ENCODE measurements at places on chromosomes 1 and 21.

DNA sequence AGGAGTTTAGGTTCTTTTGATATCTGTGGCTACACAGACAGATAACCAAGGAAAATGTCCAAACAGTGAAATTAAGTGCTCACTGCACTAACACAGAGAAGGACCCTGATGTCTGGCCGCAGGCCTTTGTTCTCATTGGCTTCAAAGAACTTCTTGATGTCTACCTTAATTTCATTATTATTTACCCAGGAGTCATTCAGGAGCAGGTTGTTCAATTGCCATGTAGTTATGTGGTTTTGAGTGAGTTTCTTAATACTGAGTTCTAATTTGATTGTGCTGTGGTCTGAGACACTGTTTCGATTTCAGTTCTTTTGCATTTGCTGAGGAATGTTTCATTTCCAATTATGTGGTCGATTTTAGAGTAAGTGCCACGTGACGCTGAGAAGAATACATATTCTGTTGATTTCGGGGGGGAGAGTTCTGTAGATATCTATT lies 15.2 kb upstream of the LGALS8 start:
- DNase-seq, result no peak

DNA sequence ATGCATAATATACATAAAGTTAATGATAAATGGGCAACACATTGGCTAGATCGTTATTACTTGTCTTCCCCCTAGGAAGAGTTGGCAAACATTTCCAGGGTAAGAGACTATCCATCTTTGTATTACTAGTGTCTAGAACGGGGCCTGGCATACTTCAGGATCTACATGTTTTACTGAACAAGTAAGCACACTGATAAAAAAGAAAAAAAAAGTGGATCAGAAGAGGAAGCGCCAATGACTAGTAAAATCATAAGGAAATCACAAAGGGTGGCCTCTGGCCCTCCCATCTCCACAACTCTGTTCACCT lies 482 bp downstream of the TM2D1 start:
- DNase-seq, result peak; percentile 28

DNA sequence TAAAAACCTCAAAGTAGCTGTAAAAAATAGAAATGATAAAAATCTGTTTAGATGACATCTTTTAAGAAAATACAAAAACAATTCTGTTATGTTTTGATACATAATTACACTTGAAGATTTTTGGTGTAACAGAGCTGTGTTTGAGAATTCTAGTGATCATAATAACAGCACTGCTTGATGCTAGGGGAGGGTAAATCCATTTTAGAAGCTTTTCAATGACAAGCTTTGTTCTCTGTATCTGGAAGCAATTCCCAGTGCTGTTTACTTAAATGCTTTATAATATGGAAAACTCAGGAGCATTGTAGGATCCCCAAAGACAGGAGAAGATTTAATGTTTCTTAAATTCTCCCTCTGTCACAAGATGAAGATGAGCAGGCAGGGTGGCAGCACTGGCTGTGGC lies 359.3 kb downstream of the PDE4B start:
- no peak for DNase-seq

GRCh38 chr1:157580179-157580827 lies 17.6 kb downstream of the FCRL4 start:
- peak; percentile 76 for DNase-seq

DNA sequence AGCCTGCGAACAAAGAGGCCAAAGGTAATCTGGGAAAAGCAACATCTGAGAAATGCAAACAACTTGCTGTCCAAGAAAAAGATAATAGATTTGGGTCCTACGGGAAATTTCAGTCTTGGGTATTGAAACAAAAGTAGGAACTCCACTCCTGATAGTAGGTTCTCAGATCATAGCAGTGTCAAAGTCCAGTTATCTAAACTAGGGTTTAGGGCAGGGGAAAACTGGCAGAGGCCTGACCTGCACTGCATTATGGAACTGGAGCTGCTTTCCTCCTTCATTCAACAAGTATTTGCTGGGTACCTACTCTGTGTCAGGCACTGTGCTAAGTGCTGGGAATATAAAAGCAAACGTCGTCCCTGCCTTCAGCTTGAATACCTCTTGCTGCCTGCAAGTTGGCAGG lies 60.7 kb upstream of the NGF start:
- no peak for DNase-seq

- DNase-seq, result no peak
Measured at GRCh38 chr1:107572674-107573211, 392.2 kb downstream of the VAV3 start.

- DNase-seq, result no peak
Measured at GRCh38 chr1:27614625-27615344, 10.8 kb upstream of the AHDC1 start.

GRCh38 chr21:37224861-37225839 lies 42.0 kb downstream of the VPS26C start:
- no peak for DNase-seq

DNA sequence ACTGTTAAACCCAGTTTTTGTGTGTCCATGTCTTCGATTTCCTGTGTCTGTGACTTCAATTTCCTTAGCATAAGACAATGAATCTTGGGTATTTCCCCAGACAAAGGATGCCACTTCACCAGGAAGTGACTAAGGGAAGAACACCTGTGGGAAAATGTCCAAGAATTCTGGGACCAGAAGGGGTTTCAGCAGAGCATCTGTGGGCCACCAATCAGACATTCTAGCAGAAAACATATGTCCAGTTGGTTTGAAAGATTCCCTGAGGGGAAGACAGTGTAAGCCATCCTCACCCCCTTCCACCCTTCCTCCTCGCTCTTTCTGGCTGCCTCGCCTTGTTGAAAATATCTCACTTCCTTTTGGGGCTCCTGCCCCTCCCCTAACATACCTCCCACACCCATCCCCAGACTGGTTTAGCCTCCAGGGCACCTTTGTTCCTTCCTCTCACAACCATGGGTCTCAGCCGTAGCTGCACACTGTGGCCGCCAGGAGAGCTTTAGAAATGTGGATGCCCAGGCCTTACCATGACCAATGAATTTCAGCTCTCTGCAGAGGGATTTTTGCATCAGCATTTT lies 25.5 kb upstream of the IFNAR1 start:
- DNase-seq, result peak; percentile 34

DNA sequence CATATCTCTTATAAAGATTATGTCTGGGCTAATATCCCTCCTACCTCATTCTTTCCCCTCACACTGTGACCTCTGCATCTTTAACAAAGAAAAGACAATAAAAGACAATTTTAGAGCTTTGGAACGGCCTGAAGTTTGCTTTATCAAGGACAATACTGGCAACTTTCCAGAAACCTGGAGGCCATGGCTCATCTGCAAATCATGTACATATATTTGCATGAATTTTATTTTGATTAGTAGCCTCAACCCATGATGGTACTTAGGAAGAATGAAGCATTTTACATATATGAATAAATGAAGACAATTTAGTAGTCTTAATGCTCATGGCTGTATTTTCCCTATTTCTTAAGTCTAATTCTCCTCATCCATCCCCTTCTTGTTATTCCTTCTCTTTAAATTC lies 612.2 kb upstream of the CXADR start:
- DNase-seq, result no peak

DNA sequence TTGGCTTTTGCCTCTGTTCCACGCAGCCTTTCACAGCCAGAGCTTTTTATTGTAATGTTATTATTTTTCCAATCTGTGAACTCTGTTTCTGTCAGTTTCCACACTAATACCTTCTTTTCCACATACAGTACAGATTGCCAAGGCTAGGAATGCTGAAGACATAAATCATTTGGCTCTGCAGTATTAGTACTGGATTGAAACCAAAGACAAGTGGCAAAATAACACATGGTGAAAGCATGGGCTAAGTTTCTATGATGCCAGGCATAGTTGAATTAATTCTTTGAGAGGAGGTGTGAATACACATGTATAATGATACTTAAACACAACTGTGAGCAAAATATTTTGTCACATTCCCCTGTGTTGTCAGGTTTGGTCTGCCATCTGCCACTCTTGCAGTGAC lies 73.5 kb downstream of the TMEM200B start:
- no peak for DNase-seq

- DNase-seq, result no peak
Measured at GRCh38 chr1:118158924-118159323, 26.1 kb downstream of the SPAG17 start.

DNA sequence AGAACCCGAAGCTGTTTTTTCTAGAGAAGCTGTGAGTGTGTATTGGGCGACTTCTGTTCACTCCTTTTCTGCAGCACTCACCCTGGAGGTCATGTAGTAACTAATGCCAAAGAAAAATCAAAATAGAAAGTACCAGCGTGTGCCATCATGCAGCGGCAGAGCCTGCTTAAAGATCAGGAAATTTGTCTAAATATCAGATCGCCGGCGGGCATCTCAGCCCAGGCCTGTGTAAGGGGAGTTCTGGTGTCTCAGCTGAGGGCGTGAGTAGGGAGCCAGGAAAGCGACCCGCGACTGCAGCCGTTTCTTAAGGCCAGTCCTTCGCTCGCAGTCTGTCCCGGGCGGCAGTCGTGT lies 768 bp downstream of the EDARADD start:
- peak; percentile 30 for DNase-seq

- no peak for DNase-seq
Measured at GRCh38 chr1:6517435-6517851, 26.0 kb upstream of the PLEKHG5 start.

GRCh38 chr1:198113342-198113750 lies 43.5 kb upstream of the NEK7 start:
- no peak for DNase-seq

- DNase-seq, result no peak
Measured at GRCh38 chr1:31782421-31783410, 18.6 kb upstream of the ADGRB2 start.

GRCh38 chr1:21547876-21548275 lies 38.7 kb downstream of the ALPL start:
- no peak for DNase-seq

DNA sequence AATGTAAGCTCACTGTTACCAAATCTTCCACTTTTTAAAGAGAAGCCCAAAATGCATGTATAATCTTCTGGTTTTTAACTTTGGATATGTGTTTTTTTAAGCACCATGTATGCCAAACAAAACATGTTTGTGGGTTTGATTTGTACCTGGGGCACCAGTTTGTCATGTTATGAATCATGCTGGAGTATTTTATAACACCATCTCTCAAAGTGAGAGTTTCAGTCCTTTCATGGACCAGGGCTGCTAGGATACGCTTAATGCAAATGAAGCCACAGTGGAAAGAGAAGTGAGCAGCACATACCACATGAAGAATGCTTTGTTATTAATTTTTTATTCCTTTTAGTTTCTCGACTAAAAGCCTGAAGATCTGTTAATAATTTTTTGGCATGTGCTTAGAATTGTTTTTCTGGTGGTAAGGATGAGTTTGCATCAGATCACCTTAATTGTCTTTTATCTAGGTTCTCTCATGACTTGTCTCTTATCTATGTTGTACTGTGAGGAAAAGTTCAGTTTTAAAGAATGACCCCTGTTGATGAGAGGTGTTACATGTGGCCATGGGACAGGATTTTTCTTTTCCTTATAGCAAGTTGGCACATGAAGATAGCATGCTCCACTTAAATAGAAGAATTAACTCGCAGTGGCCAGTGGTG lies 2.0 kb upstream of the RABGAP1L start:
- no peak for DNase-seq

DNA sequence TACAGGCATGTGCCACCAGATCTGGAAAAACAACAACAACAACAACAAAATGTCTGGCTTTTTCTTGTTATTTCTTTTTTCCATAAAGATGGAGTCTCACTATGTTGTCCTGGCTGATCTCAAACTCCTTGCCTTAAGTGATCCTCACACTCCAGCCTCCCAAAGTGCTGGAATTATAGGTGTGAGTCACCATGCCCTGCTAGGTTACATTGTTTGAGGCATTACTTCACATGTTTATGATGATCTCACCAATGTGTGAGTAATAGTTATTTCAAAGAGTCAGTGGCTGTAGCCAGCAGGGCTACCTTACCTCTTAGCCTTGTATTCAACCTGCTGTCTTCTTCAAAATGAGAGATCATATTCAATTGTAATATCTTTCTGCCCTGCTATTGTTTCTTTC lies 445.7 kb downstream of the AMY1C start:
- DNase-seq, result no peak

GRCh38 chr1:9384751-9385245 lies 92.1 kb downstream of the SPSB1 start:
- no peak for DNase-seq

DNA sequence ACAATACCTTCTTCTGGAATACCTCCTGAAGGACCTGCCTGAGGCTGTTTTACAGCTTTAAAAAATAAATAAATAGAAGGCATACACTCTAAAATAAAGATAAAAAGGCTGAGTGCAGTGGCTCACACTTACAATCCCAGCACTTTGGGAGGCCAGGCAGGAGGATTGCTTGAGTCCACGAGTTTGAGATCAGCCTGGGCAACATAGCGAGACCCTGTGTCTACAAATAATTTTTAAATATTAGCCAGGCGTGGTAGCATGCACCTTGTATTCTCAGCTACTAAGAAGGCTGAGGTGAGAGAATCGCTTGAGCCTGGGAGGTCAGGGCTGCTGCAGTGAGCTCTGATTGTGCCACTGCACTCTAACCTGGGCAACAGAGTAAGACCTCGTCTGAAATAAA lies 75.0 kb downstream of the OSBPL9 start:
- no peak for DNase-seq

GRCh38 chr1:168613691-168614231 lies 37.4 kb downstream of the XCL1 start:
- no peak for DNase-seq

GRCh38 chr1:119480175-119480574 lies 26.8 kb upstream of the HSD3B1 start:
- DNase-seq, result no peak

DNA sequence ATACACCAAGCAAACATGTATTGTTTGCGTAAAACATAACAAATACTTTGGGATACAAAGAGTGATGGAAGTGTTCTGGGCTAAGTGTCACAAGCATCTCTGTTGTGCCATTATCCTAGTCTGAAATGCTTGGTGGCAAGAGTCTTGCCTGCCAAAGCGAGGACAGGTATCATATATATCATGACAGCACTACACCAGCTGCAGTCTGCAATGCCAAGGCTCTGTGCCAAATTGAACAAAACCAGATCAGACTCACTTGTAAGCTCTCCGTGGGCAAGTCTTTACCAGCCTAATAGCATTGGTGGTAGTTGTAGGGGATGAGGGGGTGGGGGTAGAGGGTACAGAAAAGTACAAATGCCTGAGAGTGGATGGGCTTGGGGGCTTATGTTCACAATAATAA lies 119.2 kb downstream of the RWDD3 start:
- no peak for DNase-seq

- DNase-seq, result no peak
Measured at GRCh38 chr1:231041719-231042261, 1.7 kb upstream of the FAM89A start.

GRCh38 chr1:171645553-171646248 lies 6.8 kb downstream of the MYOC start:
- DNase-seq, result no peak

GRCh38 chr1:224212618-224213061 lies 29.6 kb downstream of the DEGS1 start:
- no peak for DNase-seq

GRCh38 chr1:64197076-64197475 lies 6.3 kb upstream of the UBE2U start:
- no peak for DNase-seq

Measured in NCI-H510A treated with DMSO at 0.1 percent for 48 hours (cell line).